ENCODE measurements at places on chromosomes 11 and 22.

DNA sequence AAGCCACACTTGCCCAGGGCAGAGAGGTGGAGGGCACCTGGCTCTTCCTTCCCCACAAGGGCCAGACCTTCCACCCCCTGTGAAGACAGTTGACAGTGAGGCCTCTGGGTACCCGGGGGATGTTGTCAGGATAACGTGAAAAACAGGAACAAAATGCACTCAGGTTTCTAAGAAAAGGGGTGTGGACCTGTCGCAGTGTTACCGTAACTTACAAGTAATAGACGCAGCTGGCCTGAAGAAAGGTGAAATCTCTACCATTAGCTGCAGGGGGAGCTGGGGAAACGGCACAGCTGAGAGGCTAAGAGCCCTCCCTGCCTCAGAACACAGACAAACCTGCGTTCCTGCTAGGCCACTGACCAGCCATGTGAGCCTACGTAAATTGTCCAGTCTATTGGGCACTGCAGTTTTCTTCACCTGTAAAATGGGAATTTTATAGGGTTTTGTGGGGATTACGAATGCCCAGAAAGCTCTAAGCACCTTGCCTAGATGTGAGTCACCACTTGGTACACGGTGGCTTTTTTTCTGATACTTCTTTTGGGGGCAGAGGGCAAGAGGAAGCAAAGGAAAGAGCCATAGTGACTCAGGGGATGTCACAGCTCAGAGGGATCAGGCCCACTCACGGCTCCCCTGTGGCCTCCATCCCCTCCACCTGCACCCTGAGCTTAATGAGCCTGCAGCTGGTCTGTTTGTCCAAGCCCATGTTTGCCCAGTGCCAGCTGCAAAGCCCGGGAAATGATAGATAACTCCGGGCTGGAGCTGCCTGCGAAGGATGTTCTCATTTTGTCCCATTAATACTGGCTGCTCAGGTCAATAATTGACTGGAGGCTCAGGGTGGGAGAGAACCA is 18.4 kb upstream of the CABP7 start:
- DNase-seq: peak; percentile 15

- no peak for DNase-seq
Measured at GRCh38 chr22:49569286-49570031, 258.2 kb downstream of the BRD1 start.

- no peak for DNase-seq
Measured at GRCh38 chr11:8532475-8532874, 61.6 kb downstream of the STK33 start.

DNA sequence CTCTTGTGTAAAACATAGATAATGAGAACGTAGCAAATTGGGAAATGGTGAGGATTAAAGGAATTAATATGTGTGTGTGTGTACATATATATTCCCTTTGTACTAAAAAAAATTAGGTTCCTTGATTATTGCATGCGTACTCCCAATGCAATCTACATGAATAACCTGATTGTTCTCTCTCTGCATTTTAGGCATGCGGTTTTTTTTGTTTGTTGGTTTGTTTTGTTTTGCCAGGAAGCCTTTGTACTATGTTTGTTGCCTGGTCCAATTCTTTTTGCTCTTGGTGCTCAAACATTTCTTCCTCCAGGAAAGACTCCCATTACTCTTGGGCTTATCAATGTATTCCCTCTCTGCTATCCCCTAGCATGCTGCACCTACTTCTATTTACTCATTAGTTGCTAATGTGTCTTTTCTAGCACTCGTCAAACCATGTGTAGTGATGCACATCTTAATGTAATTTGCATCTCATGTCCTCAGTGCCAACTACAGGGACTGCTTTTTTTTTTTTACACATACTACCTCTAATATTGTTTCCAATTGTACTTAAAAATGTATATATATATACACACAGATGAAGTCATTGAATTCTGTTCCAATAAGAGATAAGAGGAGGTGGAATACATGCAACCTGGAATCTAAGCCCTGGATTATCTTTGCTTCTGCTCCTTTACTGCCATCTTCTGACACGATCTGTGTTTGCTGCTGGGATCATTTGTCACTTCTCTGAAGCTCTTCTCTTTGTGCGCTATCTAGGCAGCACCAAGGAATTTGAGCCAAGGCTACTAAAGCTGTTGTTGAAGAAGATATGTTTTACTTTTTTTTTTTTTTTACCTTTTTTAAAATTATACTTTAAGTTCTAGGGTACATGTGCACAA is 197.2 kb upstream of the ANO3 start:
- DNase-seq: peak; percentile 38

GRCh38 chr22:29325356-29325755 is 9.9 kb upstream of the RASL10A start:
- DNase-seq: no peak

DNA sequence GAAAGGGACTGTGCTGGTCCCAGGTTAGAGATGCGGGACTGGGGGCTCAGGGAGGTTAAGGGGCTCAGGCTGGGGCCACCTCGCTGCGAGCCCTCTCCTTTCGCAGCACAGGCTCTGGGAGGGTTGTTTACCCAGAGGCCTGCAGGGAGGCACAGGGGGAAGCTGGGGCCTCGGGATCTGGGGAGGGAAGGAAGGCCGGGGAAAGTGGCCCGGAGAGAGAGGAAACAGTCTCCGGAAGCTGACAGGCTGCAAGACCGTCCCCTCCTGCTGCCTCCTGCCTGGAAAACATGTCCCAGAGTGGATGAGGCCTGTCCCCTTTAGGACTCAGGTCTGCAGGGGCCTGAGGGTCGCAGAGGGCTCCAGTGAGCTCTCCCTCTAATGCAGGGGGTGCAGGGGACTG is 45.4 kb downstream of the MYO7A start:
- DNase-seq: no peak

DNA sequence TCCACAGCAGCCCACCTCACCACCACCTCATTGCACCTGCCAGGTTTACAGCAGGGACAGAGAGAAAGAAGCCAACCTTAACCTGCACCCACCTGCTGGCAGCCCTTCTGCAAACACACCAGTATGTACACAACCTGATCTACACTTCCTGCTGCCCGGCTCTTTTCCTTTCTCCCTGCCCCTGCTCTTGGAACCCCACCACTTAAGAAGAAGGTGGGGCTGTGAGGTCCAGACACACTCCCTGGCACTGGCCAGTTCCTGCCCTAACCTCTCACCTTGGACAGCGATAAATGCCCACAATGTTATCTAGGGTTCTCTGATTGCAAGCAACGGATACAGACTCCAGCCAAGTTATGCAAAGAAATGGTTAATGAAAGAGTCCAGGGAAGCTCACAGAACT is 10.8 kb upstream of the SLC35C1 start:
- no peak for DNase-seq

DNA sequence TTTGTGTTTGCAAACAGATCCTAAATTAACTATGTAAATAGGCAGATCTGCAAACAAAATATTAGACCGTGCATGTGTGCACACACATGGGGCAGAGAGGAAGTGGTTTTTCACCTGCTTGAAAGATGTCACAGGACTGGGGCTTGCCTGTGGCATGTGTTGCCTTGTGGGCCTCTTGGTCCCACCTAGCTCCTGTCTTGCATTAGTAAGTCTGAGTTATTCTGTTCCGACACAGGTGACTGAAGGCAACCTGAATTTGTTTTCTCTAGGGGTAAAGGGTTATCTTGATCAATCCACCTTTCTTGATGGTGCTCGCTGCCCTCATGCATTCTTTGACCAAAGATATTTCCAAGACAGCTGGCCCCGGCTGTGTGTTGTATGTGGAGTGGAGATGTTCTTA is 667.5 kb downstream of the NTM start:
- no peak for DNase-seq

GRCh38 chr11:109704432-109704831 is 282.4 kb downstream of the C11orf87 start:
- no peak for DNase-seq

DNA sequence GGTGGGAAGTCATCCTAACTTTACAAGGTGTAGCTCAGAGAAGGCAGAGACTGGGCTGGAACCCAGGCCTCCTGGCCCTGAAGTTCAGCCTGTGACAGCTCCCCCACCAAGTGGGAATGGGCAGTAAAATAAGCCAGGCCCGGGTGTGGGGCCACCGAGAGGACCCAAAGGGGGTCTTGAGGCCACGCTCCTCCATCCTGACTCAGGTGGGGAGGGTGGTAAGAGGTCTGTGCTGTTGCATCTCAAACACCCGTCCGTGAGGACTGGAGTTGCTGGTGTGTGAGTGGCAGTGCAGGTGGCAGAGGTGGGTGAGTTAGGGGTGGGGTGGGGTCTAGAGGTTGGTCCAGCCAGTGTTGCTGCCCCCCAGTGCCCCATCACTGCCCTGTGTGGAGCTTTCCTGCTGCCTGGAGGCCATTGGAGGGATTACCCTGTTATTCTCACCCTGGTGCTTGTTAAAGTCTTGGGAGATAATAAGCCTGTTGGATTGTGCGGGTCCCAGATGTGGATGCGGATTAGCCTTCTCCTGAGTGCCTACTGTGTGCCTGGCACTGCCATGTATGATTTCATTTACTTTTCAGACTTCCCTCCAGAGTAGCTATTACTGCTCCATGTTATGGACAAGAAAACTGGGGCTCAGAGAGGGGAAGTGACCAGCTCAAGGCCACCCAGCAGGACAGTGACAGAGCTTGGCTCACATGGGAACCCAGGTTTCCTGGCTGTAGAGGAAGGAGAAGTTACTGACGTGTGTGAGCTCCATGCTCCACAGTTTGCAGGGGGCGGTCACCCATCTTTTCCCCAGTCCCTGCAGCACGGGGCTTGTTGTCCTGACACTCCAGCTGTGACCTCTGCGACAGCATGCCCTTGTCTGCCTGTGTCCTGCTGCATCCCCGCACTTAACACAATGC is 12.9 kb downstream of the SERPINH1 start:
- DNase-seq: no peak

DNA sequence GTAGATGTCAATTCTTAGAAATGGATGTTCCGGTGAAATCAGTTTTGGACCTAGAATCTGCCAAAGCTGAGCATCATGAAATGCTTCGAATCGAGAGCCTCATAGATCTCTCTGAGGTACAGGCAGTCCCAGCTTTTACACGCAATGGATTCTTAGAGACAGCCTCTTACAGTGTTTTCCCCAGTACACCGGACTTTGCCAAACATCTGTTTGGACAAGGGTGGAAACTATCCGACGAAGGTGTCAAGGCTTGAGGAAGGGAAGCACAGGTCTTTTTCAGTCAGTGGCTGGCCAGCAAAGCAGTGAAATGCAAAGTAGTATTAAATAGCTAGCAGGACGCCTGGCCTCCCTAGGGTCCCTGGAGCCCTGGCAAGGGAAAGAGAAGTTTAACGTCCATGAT is 4.9 kb downstream of the GRK3 start:
- no peak for DNase-seq

GRCh38 chr11:27277843-27278242 is 85.2 kb downstream of the CCDC34 start:
- no peak for DNase-seq

- no peak for DNase-seq
Measured at GRCh38 chr11:101254037-101254436, 124.4 kb upstream of the PGR start.

- peak; percentile 92 for DNase-seq
Measured at GRCh38 chr11:112179601-112180000, 4.3 kb downstream of the BCO2 start.

DNA sequence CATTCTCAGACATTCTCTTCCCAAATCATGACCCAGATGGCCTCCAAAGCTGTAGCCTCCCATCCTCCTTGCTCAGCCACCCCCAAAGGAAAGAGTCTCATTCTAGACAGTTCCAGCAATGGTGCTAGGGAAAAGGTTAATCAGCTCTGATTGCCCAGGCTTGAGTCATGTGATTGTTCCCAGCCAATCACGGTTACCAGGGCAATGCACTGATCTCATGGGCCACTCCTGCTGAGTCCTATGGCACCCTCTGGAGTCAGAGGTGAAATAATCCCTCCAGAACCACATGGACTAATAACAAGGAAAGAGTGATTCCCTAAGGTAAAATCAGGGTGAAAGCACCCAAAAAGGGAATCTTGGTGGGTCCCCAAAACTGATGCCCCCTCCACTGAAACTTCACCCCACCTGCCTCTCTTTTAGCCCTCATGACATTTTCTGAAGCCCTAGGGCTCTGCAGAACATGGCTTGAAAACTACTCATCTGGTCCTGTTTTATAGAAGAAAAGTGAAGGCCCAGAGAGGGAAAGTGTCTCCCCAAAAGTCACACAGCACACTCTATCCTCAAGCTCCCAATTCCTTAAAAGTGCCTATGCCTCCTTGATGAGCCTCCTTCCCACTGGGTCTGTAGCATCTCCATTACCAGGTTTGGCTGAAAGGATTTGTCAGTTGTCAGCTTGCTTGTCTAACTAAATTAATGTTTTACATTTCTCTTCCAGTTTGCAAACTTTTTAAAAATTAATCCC is 203.7 kb downstream of the MN1 start:
- no peak for DNase-seq

DNA sequence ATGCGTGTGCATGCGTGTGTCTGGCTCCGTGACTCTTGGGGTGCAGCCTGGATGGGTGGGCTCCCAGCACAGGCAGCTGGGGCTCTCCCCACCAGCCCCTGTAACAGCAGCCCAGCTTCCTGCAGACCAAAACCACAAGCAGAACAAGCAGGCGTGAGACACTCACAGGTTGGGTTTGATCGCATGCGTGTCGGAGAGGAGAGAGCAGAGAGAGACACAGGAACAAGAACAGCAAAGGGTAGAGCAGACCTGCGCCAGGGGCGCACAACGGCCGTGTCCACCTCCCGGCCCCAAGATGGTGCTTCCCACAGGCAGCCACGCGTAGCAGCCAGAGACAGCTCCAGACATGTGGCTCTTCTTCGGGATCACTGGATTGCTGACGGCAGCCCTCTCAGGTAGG is at the start of gene CD6:
TSS of gene CD6 (plus strand) at position 161 of the 400 bp plus-strand sequence. CDS start at position 347, 186 bp downstream.
- DNase-seq: no peak

- DNase-seq: no peak
Measured at GRCh38 chr11:128965485-128965884, 22.8 kb upstream of the TP53AIP1 start.

Data from Kasumi-1 (cell line).